Common myeloid progenitor, CD34-positive (primary cell): ENCODE measurements at places on chromosomes 1 and 21.

DNA sequence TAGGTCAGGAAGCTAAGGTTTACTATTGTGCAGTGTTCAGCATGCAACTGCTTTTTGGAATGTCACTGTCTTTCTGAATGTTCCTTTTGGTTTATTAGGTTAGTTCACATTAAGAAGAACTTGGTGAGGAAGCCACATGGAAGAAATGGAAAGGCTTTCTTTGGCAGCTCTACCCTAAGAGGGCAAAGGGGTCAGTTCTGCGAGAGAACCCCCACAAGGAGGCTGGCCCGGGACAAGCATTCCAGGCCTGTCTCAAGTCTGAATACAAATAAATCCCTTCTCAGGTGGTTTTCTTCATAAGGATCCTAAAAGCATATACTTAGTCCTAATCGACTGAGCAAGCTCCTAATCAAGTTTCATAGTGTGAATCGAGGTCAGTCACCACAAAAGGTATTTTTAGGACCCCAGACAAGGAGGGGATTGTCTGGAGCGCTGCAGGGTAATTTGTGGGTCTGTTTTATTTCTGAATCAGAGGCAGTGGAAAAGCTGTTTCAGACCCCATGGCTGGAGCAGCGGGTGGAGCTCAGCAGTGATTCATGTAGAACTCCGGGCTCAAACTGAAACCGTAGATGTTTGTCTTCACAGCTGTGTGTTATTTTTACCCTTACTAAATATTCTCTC is 63.3 kb downstream of the ERG start:
- H3K4me1 ChIP-seq, result peaks cover 24% of the 10 kb centered on the region
- H3K4me3 ChIP-seq, result no peak overlapping the region
- no peak overlapping the region for H3K27ac ChIP-seq

GRCh38 chr1:24694380-24694843 is 50.8 kb upstream of the CLIC4 start:
- no peak overlapping the region for H3K27ac ChIP-seq
- peaks cover 24% of the 10 kb centered on the region for H3K4me1 ChIP-seq
- DNase-seq, result peak; percentile 46
- H3K4me3 ChIP-seq, result no peak overlapping the region
- no peaks in the 10 kb centered on the region for H3K27me3 ChIP-seq

- no peaks in the 10 kb centered on the region for H3K36me3 ChIP-seq
- H3K27me3 ChIP-seq, result no peaks in the 10 kb centered on the region
- no peak for DNase-seq
- no peak overlapping the region for H3K4me3 ChIP-seq
- H3K27ac ChIP-seq, result no peak overlapping the region
Observed at GRCh38 chr1:245444945-245445344, 290.2 kb downstream of the KIF26B start.

- H3K36me3 ChIP-seq, result peaks cover 88% of the 10 kb centered on the region
- H3K4me1 ChIP-seq, result no peaks in the 10 kb centered on the region
- no peak overlapping the region for H3K27ac ChIP-seq
- no peaks in the 10 kb centered on the region for H3K27me3 ChIP-seq
- DNase-seq, result peak; percentile 81
Observed at GRCh38 chr1:183543619-183544204, 46.5 kb downstream of the NCF2 start.

DNA sequence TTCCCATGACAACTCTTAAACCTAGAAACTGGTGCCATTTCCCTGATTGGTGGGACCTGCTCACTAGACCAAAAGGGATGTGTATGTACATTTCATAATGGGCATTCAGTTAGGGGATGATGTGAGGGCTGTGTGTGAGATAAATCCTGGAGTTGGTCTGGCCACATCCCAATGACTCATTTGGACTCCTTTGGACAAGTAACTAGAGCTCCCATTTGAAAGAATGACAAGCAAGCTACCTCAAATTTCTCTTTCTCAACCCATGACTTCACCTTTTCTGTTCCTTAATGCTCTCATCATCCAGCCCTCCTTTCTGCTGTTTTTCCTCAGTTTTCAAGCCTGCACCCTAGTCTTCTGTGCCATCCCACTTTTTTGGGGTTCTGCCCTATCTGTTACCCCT is 27.9 kb downstream of the EBNA1BP2 start:
- peaks cover 52% of the 10 kb centered on the region for H3K27me3 ChIP-seq
- DNase-seq, result no peak
- no peak overlapping the region for H3K27ac ChIP-seq
- no peaks in the 10 kb centered on the region for H3K36me3 ChIP-seq
- H3K4me3 ChIP-seq, result no peak overlapping the region
- H3K4me1 ChIP-seq, result peaks cover 13% of the 10 kb centered on the region
